Lower lobe of right lung (tissue), 2 donors: ENCODE measurements at places on chromosomes 4 and X. TPM values are rescaled to one million over a fixed set of nuclear protein-coding genes. Genes with fewer than 3 reads are reported as not detected.

The MCF2 gene
- not detected for total RNA-seq

The IL13RA2 gene
- total RNA-seq = 0.35 TPM

The FTHL17 gene
- not detected for total RNA-seq

The SHROOM2 gene
- total RNA-seq = 9.3 TPM

The CT45A10 gene
- total RNA-seq = not detected

The APLN gene
- 4.2 TPM for total RNA-seq

The TMPRSS11A gene
- total RNA-seq = not detected

The SEPSECS gene
- 11.3 TPM for total RNA-seq

The PGAM4 gene
- not detected for total RNA-seq

The TRO gene
- total RNA-seq = 2.7 TPM

GRCh38 chr4:107423677-107424405, 296.2 kb downstream of the PAPSS1 start:
- no peaks in the 10 kb centered on the region for H3K36me3 ChIP-seq
- no peak overlapping the region for H3K4me3 ChIP-seq
- DNase-seq = no peak
- H3K4me1 ChIP-seq = no peaks in the 10 kb centered on the region
- no peak overlapping the region for H3K27ac ChIP-seq
- H3K27me3 ChIP-seq = no peaks in the 10 kb centered on the region

GRCh38 chr4:88275516-88275915, 8.8 kb downstream of the PPM1K start:
- H3K4me3 ChIP-seq = no peak overlapping the region
- DNase-seq = no peak
- H3K27me3 ChIP-seq = no peaks in the 10 kb centered on the region

GRCh38 chrX:23661671-23662070, 5.6 kb upstream of the PRDX4 start:
- no peak overlapping the region for H3K4me3 ChIP-seq
- H3K4me1 ChIP-seq = no peaks in the 10 kb centered on the region
- H3K27ac ChIP-seq = no peak overlapping the region
- DNase-seq = no peak

DNA sequence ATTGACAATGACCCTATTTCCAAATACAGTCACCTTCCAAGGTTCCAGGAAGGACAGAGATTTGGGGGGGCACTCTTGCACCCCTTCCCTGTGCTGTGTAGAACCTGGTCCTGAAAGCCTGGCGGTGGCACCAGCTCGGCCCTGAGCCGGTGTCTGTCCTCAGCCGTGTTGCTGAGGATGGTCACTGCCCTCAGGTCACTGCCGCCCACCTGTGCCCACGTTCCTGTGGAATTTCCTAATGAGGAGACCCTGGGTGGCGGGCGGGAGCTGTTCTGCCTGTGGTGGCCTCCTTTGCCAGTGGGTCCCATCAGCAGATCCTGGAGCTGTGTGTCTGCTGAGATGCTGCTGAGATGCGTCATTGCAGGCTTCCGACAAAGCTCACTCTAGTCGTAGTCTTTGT, 32.9 kb downstream of the NELFA start:
- DNase-seq = no peak
- H3K27me3 ChIP-seq = no peaks in the 10 kb centered on the region
- H3K36me3 ChIP-seq = peaks cover 83% of the 10 kb centered on the region
- no peak overlapping the region for H3K4me3 ChIP-seq
- H3K4me1 ChIP-seq = peaks cover 7% of the 10 kb centered on the region

DNA sequence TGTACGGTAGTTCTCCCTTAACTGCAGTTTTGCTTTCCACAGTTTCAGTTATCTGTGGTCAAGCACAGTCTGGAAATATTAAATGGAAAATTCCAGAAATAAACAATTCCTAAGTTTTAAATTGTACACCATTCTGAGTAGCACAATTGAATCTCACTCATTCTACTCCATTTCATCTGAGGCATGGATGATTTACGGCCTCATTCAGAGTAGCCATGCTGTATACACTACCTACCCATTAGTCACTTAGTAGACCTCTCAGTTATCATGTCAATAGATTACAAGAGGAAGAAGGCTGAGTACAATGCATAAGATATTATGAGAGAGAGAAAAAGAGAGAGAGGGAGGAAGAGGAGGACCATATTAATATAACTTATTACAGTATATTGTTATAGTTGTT, 77.5 kb downstream of the ENOX2 start:
- H3K27ac ChIP-seq = no peak overlapping the region
- DNase-seq = no peak
- no peaks in the 10 kb centered on the region for H3K27me3 ChIP-seq
- H3K4me3 ChIP-seq = no peak overlapping the region

DNA sequence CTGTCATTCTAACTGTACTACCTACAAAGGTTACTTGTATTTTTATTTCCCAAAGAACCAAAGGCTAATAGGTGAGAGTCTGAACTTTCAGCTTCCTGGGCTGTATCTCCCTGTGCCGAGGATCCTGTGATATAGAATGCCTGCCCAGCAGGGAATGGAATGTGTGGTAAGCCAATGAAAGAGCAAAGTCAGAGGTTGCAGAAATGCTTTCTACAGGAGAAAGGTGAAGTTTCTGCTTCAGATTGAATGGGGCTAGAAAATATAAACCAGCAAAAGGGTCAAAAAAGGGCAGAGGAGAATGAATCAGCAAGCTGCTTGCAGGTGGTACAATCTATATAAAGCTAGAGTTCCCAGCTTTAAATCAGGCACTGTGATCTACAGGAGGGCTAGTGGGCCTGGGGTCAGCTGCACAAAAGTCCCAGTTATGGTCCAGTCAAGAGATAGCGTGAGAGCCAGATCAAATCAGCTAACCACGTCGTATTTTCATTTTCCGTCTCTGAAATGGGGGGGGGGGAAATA, 146.1 kb downstream of the DCTD start:
- H3K27ac ChIP-seq = no peak overlapping the region
- no peaks in the 10 kb centered on the region for H3K27me3 ChIP-seq
- no peaks in the 10 kb centered on the region for H3K4me1 ChIP-seq
- no peaks in the 10 kb centered on the region for H3K36me3 ChIP-seq
- H3K4me3 ChIP-seq = no peak overlapping the region

- DNase-seq = no peak
- H3K27ac ChIP-seq = no peak overlapping the region
- H3K36me3 ChIP-seq = no peaks in the 10 kb centered on the region
- no peaks in the 10 kb centered on the region for H3K27me3 ChIP-seq
- no peaks in the 10 kb centered on the region for H3K4me1 ChIP-seq
Measured at GRCh38 chrX:131862321-131862720, 160.8 kb upstream of the STK26 start.

DNA sequence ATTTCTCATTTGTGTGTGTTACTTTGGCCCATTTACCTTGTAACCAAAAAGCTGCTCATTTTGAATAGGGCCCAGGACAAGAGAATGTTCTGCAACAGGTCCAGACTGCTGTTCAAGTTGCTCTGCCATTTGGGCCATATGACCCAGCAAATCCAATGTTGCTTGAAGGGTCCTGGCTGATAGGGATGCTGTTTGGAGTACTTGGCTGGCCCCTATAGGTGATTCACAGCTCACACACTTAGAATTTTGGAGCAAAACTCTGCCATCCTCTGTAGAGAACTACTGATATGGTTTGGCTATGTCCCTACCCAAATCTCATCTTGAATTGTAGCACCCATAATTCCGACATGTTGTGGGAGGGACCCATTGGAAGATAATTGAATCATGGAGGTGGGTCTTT, 131.5 kb downstream of the AASDH start:
- no peak overlapping the region for H3K4me3 ChIP-seq
- H3K27ac ChIP-seq = no peak overlapping the region
- DNase-seq = no peak
- H3K36me3 ChIP-seq = no peaks in the 10 kb centered on the region
- H3K27me3 ChIP-seq = no peaks in the 10 kb centered on the region

- no peak overlapping the region for H3K4me3 ChIP-seq
- no peaks in the 10 kb centered on the region for H3K27me3 ChIP-seq
- no peaks in the 10 kb centered on the region for H3K36me3 ChIP-seq
- H3K27ac ChIP-seq = no peak overlapping the region
Measured at GRCh38 chr4:78757574-78757973, 18.6 kb upstream of the BMP2K start.

DNA sequence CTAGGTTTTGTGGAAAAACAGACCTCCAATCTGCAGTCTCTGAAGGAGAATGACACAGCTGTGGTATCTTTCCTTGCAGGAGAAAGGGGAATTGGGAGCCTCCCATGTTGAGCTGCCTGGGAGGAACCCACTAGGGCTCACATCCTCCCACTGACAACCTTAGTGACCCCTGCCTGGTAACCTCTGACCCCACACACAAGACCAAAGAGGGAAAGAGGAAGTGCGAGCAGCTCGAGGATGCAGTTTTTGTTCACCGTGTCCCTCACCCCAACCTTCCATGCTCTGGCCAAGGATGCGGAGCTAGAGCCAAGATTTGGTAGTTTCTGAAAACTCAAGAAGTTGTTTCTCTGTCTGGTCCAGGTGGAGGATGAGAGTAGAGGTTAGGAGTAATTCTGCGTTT, 5.4 kb upstream of the ZXDA start:
- no peak for DNase-seq
- no peaks in the 10 kb centered on the region for H3K27me3 ChIP-seq
- H3K27ac ChIP-seq = no peak overlapping the region
- no peak overlapping the region for H3K4me3 ChIP-seq

- H3K4me1 ChIP-seq = peaks cover 13% of the 10 kb centered on the region
- peak; percentile 55 for DNase-seq
- H3K36me3 ChIP-seq = no peaks in the 10 kb centered on the region
- H3K27me3 ChIP-seq = no peaks in the 10 kb centered on the region
- peak overlapping the region; percentile 90 for H3K27ac ChIP-seq
- peak overlapping the region; percentile 67 for H3K4me3 ChIP-seq
Measured at GRCh38 chrX:154515090-154515965, 704 bp downstream of the FAM3A start.

GRCh38 chr4:76836860-76837562, 60.9 kb downstream of the SOWAHB start:
- no peak for DNase-seq
- H3K27ac ChIP-seq = no peak overlapping the region
- H3K4me1 ChIP-seq = peaks cover 1% of the 10 kb centered on the region
- no peaks in the 10 kb centered on the region for H3K36me3 ChIP-seq
- no peak overlapping the region for H3K4me3 ChIP-seq

GRCh38 chr4:99763635-99764101, 53.0 kb upstream of the DAPP1 start:
- no peaks in the 10 kb centered on the region for H3K4me1 ChIP-seq
- no peak overlapping the region for H3K27ac ChIP-seq
- H3K36me3 ChIP-seq = no peaks in the 10 kb centered on the region
- no peak for DNase-seq
- no peak overlapping the region for H3K4me3 ChIP-seq

GRCh38 chrX:69028761-69029120, 136.5 kb downstream of the PJA1 start:
- no peaks in the 10 kb centered on the region for H3K27me3 ChIP-seq
- H3K4me3 ChIP-seq = no peak overlapping the region
- no peaks in the 10 kb centered on the region for H3K36me3 ChIP-seq
- H3K27ac ChIP-seq = no peak overlapping the region
- no peak for DNase-seq

DNA sequence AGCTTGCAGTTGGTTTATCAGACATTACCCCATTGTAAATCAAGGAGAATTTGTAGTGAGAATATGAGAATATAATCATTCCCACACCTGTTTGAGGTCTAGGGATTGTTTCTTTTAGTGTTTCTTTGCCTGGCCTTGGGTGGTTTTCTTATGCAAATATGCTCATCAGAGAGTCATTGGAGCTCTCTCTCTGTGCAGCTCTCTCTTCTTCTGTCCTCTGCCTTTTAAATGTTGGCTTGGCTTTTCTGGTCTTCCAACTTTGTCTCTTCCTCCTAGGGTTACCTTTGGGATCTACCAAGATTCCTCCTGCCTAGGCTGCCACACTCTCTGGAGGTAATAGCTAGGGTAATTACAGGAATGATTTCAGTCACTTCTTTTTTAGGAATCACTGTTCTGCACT, 102.3 kb upstream of the ARSJ start:
- no peak overlapping the region for H3K27ac ChIP-seq
- H3K27me3 ChIP-seq = no peaks in the 10 kb centered on the region
- no peak for DNase-seq
- H3K4me1 ChIP-seq = no peaks in the 10 kb centered on the region

- no peaks in the 10 kb centered on the region for H3K36me3 ChIP-seq
- DNase-seq = no peak
- no peak overlapping the region for H3K4me3 ChIP-seq
- no peak overlapping the region for H3K27ac ChIP-seq
- no peaks in the 10 kb centered on the region for H3K4me1 ChIP-seq
Measured at GRCh38 chrX:131513159-131513914, 30.5 kb upstream of the OR13H1 start.

- DNase-seq = no peak
- no peak overlapping the region for H3K4me3 ChIP-seq
- no peaks in the 10 kb centered on the region for H3K27me3 ChIP-seq
- H3K36me3 ChIP-seq = no peaks in the 10 kb centered on the region
- no peaks in the 10 kb centered on the region for H3K4me1 ChIP-seq
Measured at GRCh38 chrX:39721566-39722279, 376.0 kb downstream of the BCOR start.

- no peaks in the 10 kb centered on the region for H3K36me3 ChIP-seq
- no peak overlapping the region for H3K4me3 ChIP-seq
- no peaks in the 10 kb centered on the region for H3K27me3 ChIP-seq
- peaks cover 89% of the 10 kb centered on the region for H3K4me1 ChIP-seq
- peak; percentile 59 for DNase-seq
Measured at GRCh38 chr4:76200771-76201231, 12.8 kb downstream of the SCARB2 start.
